ENCODE measurements at places on chromosomes 3 and 15. TPM values are rescaled to one million over a fixed set of nuclear protein-coding genes. Genes with fewer than 3 reads are reported as not detected.

- no peak for DNase-seq
Measured at GRCh38 chr3:150733373-150733935, 29.5 kb downstream of the SIAH2 start.

- peak; percentile 35 for DNase-seq
Measured at GRCh38 chr15:77858792-77859490, 218.6 kb downstream of the TBC1D2B start.

DNA sequence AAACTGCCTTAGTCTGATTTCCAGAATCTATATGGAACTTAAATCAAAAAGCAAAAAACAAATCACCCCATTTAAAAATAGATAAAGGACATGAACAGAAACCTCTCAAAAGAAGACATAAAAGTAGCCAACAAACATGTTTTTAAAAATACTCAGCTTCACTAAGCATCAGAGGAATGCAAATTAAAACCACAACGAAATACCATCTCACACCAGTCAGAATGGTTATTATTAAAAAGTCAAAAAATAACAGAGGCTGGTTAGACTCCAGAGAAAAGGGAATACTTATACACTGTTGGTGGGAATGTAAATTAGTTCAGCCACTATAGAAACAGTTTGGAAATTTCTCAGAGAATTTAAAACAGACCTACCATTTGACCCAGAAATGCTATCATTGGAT, 367.9 kb downstream of the ZIC4 start:
- no peak for DNase-seq

The IL5RA gene
- total RNA-seq: 0.18 TPM

Data from aorta (tissue), 5 donors.